ENCODE measurements at places on chromosomes 2 and 18. TPM values are rescaled to one million over a fixed set of nuclear protein-coding genes. Genes with fewer than 3 reads are reported as not detected.

The POTEJ gene
- polyA plus RNA-seq: 0.10 TPM

The DHRS9 gene
- 1.8 TPM for polyA plus RNA-seq

The COLEC11 gene
- 4.1 TPM for polyA plus RNA-seq

The FAM237A gene
- not detected for polyA plus RNA-seq

The NEU2 gene
- not detected for polyA plus RNA-seq

The IL1F10 gene
- polyA plus RNA-seq: 0.25 TPM

The ADGRF3 gene
- 1.2 TPM for polyA plus RNA-seq

The MFSD6 gene
- 24.4 TPM for polyA plus RNA-seq

The PGAP1 gene
- polyA plus RNA-seq: 17.8 TPM

The PTPRN gene
- polyA plus RNA-seq: 9.4 TPM

The TRABD2A gene
- 35.5 TPM for polyA plus RNA-seq

The SP3 gene
- 79.8 TPM for polyA plus RNA-seq

The TUBB8B gene
- not detected for polyA plus RNA-seq

The COL5A2 gene
- 14.2 TPM for polyA plus RNA-seq

The GCG gene
- polyA plus RNA-seq: 12.7 TPM

The PFN4 gene
- polyA plus RNA-seq: 0.66 TPM

The C2orf92 gene
- 16.7 TPM for polyA plus RNA-seq

The KCNIP3 gene
- 2.6 TPM for polyA plus RNA-seq

The BCL2 gene
- 7.2 TPM for polyA plus RNA-seq

The GLB1L gene
- 3.1 TPM for polyA plus RNA-seq

The CYP1B1 gene
- polyA plus RNA-seq: 15.1 TPM

The POTEI gene
- not detected for polyA plus RNA-seq

The CHST9 gene
- 0.07 TPM for polyA plus RNA-seq

The CD226 gene
- polyA plus RNA-seq: 0.27 TPM

The CTAGE1 gene
- polyA plus RNA-seq: not detected

The C2orf49 gene
- 8.1 TPM for polyA plus RNA-seq

The IL37 gene
- polyA plus RNA-seq: not detected

The BOK gene
- 4.5 TPM for polyA plus RNA-seq

The VWA3B gene
- polyA plus RNA-seq: 1.4 TPM

The DNER gene
- not detected for polyA plus RNA-seq

The DSC3 gene
- polyA plus RNA-seq: 1.2 TPM

The SNRPD1 gene
- 14.1 TPM for polyA plus RNA-seq

Data from small intestine (tissue), 16 donors.